Activated CD4-positive, alpha-beta memory T cell treated with anti-CD3 and anti-CD28 coated beads for 36 hours (primary cell): ENCODE measurements at places on chromosomes 1 and 21. TPM values are rescaled to one million over a fixed set of nuclear protein-coding genes. Genes with fewer than 3 reads are reported as not detected.

GRCh38 chr1:155013632-155014031 is 11.0 kb downstream of the ZBTB7B start:
- peaks cover 68% of the 10 kb centered on the region for H3K4me1 ChIP-seq
- peak; percentile 48 for DNase-seq
- no peaks in the 10 kb centered on the region for H3K27me3 ChIP-seq
- peak overlapping the region; percentile 48 for H3K4me3 ChIP-seq
- peaks cover 56% of the 10 kb centered on the region for H3K36me3 ChIP-seq
- peak overlapping the region; percentile 99 for H3K27ac ChIP-seq

DNA sequence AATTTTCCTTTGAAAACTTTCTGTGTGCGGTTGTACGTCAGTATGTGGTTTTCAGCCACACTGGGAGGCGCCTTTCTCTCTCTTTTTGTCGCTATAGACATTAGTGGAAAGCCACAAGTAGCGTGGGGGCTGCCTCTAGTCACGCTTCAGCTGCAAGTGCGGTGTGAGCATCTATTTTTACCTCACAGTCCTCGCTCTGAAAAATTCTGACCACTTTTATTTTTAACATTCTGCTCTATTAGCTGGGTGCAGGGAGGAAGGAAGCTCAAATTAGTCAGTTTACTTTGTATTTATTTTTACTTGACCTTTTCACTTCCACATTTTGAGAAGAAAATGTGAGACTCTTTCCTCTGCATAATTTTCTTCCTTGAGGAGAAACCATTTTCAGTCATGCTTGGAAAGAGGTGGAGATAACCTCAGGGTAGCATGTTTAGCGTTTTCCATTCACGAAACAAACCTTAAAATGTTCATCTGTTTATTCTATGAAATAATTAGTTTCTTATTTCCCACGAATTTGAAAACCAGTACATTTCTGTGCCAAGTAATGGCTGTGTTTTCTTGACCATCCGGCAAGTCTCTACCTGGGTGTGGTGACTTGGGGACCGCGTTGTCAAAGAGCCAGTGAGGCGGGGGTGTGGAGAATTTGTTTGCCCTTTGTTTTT is 35.6 kb downstream of the ADARB1 start:
- H3K4me3 ChIP-seq = peak overlapping the region; percentile 61
- H3K4me1 ChIP-seq = peaks cover 61% of the 10 kb centered on the region
- H3K27me3 ChIP-seq = no peaks in the 10 kb centered on the region
- peak; percentile 63 for DNase-seq
- peak overlapping the region; percentile 25 for H3K27ac ChIP-seq

- H3K36me3 ChIP-seq = peaks cover 17% of the 10 kb centered on the region
- H3K4me1 ChIP-seq = peaks cover 29% of the 10 kb centered on the region
- no peak overlapping the region for H3K4me3 ChIP-seq
- no peak overlapping the region for H3K27ac ChIP-seq
Measured at GRCh38 chr21:45537111-45537745, 5.0 kb downstream of the SLC19A1 start.

GRCh38 chr1:86938450-86938849 is 24.0 kb downstream of the HS2ST1 start:
- H3K4me1 ChIP-seq = peaks cover 17% of the 10 kb centered on the region
- H3K27ac ChIP-seq = no peak overlapping the region
- H3K27me3 ChIP-seq = no peaks in the 10 kb centered on the region
- H3K4me3 ChIP-seq = no peak overlapping the region
- H3K36me3 ChIP-seq = no peaks in the 10 kb centered on the region
- no peak for DNase-seq

GRCh38 chr1:161218301-161219077 is 3.4 kb downstream of the FCER1G start:
- DNase-seq = no peak
- H3K27ac ChIP-seq = no peak overlapping the region
- H3K4me3 ChIP-seq = no peak overlapping the region
- no peaks in the 10 kb centered on the region for H3K27me3 ChIP-seq
- H3K36me3 ChIP-seq = peaks cover 13% of the 10 kb centered on the region

- H3K4me3 ChIP-seq = no peak overlapping the region
- H3K27me3 ChIP-seq = no peaks in the 10 kb centered on the region
- DNase-seq = no peak
- H3K36me3 ChIP-seq = no peaks in the 10 kb centered on the region
- no peak overlapping the region for H3K27ac ChIP-seq
Measured at GRCh38 chr1:168832661-168833060, 103.7 kb upstream of the DPT start.

DNA sequence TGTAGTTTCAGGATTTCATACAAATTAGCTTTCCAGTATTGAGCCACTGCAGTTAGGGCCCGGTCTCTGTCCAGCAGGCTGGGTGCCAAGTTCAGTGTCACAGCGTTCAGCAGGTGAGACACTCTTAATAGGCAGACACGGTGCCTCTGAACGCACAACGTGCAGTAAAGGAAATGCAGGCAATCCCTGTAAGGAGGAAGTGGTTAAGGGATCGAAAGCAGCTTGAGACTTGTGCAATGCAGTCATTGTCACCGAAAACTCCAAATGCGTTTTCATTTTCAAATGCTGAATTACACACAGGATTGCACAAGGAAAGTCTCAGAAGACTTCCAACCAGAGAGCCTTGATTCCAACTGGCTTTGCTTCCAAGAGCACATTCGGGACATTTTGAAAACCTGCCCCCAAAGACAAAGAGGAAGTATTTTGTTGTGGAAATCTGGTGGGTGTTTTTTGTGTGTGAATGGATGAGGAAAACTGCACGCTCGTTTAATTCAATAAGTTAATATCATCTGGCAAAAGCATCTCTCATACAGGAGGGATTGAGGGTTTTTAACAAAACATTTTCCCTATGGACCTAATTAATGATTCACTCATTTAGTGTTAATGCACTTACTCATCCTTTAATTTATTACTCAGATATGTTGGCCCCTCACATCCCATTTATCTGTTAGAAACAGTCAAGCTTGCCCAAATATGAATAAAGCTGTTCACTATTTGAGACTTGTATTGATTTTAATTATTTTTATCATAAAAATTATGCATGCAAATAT is 61.6 kb downstream of the PTGS2 start:
- H3K36me3 ChIP-seq = no peaks in the 10 kb centered on the region
- DNase-seq = peak; percentile 60
- H3K4me3 ChIP-seq = no peak overlapping the region
- H3K27ac ChIP-seq = no peak overlapping the region

- H3K27me3 ChIP-seq = no peaks in the 10 kb centered on the region
- H3K4me1 ChIP-seq = peaks cover 19% of the 10 kb centered on the region
- no peak for DNase-seq
- no peak overlapping the region for H3K4me3 ChIP-seq
Measured at GRCh38 chr1:41611932-41612450, 127.5 kb upstream of the EDN2 start.

DNA sequence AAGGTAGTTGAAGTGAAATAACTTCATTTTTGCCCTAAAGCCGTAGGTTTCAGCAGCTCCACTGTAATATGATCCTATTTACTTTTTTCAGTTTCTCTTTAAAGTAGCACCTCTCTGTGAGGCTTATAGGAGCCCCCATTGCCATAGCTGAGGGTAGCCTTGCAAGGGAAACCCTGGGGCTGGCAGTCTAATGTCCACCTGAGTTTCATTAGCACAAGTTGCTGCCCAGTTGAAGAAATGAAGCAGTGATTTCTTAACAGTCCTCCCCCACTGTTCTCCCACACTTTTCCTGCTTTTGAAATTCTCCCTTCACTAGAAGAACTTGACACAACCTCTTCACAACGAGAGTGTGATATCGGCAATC is 1.5 kb downstream of the HMCN1 start:
- no peak overlapping the region for H3K4me3 ChIP-seq
- no peak overlapping the region for H3K27ac ChIP-seq
- H3K4me1 ChIP-seq = peaks cover 21% of the 10 kb centered on the region
- H3K27me3 ChIP-seq = peaks cover 61% of the 10 kb centered on the region
- DNase-seq = no peak

- H3K4me1 ChIP-seq = peaks cover 7% of the 10 kb centered on the region
- DNase-seq = peak; percentile 24
- peaks cover 41% of the 10 kb centered on the region for H3K27me3 ChIP-seq
- H3K36me3 ChIP-seq = no peaks in the 10 kb centered on the region
- no peak overlapping the region for H3K27ac ChIP-seq
Measured at GRCh38 chr21:41168391-41169257, 664 bp downstream of the BACE2 start.

- no peak for DNase-seq
- no peak overlapping the region for H3K27ac ChIP-seq
- H3K36me3 ChIP-seq = no peaks in the 10 kb centered on the region
Measured at GRCh38 chr21:17071093-17071492, 441.8 kb upstream of the CXADR start.

- peak overlapping the region; percentile 58 for H3K27ac ChIP-seq
- H3K27me3 ChIP-seq = no peaks in the 10 kb centered on the region
- peak; percentile 62 for DNase-seq
- H3K4me3 ChIP-seq = no peak overlapping the region
Measured at GRCh38 chr1:44696789-44697345, 22.4 kb downstream of the ARMH1 start.

- peak; percentile 25 for DNase-seq
- H3K27me3 ChIP-seq = no peaks in the 10 kb centered on the region
- H3K27ac ChIP-seq = no peak overlapping the region
- H3K4me3 ChIP-seq = no peak overlapping the region
Measured at GRCh38 chr1:184838504-184838951, 83.9 kb upstream of the EDEM3 start.

- no peaks in the 10 kb centered on the region for H3K36me3 ChIP-seq
- no peaks in the 10 kb centered on the region for H3K27me3 ChIP-seq
- no peak for DNase-seq
- H3K4me1 ChIP-seq = peaks cover 52% of the 10 kb centered on the region
- no peak overlapping the region for H3K4me3 ChIP-seq
- H3K27ac ChIP-seq = no peak overlapping the region
Measured at GRCh38 chr1:230069796-230070195, 2.8 kb downstream of the GALNT2 start.

DNA sequence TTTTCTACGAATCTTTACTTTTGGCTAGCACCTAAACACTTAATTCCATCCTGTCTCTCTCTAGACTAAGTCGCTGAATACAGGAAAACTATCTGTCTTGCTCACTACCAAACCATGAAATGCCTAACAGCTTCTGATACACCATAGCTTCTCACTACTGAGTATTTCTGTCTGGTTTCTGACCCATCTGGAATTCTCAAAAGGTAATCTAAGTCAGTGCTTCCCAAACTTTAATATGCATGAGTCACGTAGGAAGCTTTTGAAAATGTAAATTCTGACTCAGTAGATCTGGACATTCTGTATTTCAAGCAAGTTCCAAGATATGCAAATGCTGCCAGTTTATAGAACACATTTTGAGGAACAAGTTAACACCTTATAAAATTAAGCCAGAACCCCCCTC is 9.2 kb upstream of the OVGP1 start:
- no peaks in the 10 kb centered on the region for H3K27me3 ChIP-seq
- H3K36me3 ChIP-seq = peaks cover 31% of the 10 kb centered on the region
- no peak overlapping the region for H3K27ac ChIP-seq
- H3K4me1 ChIP-seq = peaks cover 6% of the 10 kb centered on the region
- no peak for DNase-seq
- no peak overlapping the region for H3K4me3 ChIP-seq

- H3K27ac ChIP-seq = no peak overlapping the region
- no peak for DNase-seq
- H3K4me3 ChIP-seq = no peak overlapping the region
- H3K4me1 ChIP-seq = peaks cover 12% of the 10 kb centered on the region
- no peaks in the 10 kb centered on the region for H3K27me3 ChIP-seq
Measured at GRCh38 chr1:150905301-150905700, 18.4 kb downstream of the CTXND2 start.

DNA sequence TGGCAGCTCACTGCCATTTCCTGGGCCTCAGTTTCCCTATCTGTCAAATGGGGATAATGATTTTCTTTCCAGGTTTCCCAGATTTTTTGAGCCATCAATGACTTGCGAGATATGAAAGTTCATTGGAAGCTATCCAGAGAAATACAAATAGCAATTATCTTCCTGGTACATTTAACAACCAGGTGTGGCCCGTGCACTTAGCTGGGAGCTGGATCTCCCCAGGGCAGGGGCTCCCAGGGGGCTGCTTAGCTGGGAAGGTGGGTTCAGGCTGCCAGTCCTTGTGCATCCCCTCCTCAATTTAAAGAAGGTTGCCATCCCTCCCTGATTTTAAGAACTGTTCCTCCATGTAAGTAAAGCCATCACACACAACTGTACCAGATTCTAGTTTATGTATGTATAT is 3.6 kb upstream of the TMEM54 start:
- no peak overlapping the region for H3K27ac ChIP-seq
- H3K4me1 ChIP-seq = peaks cover 6% of the 10 kb centered on the region
- H3K36me3 ChIP-seq = no peaks in the 10 kb centered on the region
- DNase-seq = no peak

- no peak for DNase-seq
- no peaks in the 10 kb centered on the region for H3K4me1 ChIP-seq
- H3K4me3 ChIP-seq = no peak overlapping the region
- peaks cover 2% of the 10 kb centered on the region for H3K27me3 ChIP-seq
- H3K27ac ChIP-seq = no peak overlapping the region
Measured at GRCh38 chr1:85229574-85230097, 28.8 kb upstream of the SYDE2 start.

GRCh38 chr21:29074007-29074376 is 544 bp upstream of the CCT8 start:
- peak overlapping the region; percentile 97 for H3K27ac ChIP-seq
- H3K27me3 ChIP-seq = no peaks in the 10 kb centered on the region
- H3K4me3 ChIP-seq = peak overlapping the region; percentile 96
- peaks cover 19% of the 10 kb centered on the region for H3K36me3 ChIP-seq
- no peak for DNase-seq

DNA sequence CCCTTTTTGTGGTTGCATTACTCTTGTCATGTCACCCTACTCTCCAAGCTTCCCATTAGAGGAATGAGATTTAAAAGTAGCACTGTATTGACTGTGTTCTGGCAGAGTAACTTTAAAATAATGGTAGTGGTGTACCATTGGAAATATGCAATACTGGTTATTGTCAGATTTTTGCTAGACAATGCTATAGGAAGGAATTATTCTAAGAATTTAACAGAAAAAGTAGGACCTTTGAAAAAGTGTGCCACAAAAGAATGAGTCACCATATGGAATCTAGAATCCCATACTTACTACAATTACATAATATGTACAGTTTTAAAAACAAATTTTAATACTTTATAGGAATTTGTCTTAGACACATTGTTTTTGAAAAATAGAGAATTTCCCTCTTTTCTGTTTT is 13.8 kb downstream of the MIER1 start:
- H3K36me3 ChIP-seq = peaks cover 19% of the 10 kb centered on the region
- no peak overlapping the region for H3K4me3 ChIP-seq
- H3K27ac ChIP-seq = no peak overlapping the region

DNA sequence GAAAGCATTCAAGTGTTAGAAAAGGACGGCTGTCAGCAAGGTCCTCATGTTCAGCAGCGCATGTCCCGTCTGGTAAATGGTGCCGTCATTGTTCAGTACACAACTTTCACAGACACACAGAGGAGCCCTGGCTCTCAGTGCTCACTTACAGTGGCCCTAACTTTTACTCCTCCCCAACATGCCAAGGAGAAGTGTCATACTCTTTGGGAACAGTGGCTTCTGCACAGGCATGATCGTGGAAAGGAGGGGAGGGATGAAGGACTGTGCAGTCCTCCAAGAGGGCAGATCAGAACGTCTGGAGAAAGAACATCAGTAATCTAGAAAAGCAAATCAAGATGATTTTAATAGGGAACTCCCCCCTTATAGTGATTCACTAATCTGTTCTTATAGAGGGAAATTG is 3.8 kb upstream of the GRHL3 start:
- peaks cover 32% of the 10 kb centered on the region for H3K27me3 ChIP-seq
- no peak overlapping the region for H3K4me3 ChIP-seq
- DNase-seq = no peak
- peaks cover 18% of the 10 kb centered on the region for H3K4me1 ChIP-seq
- H3K36me3 ChIP-seq = no peaks in the 10 kb centered on the region

Gene TMEM269
- 0.33 TPM for total RNA-seq

Gene PGM1
- 31.9 TPM for total RNA-seq

Gene RAB7B
- total RNA-seq = not detected

Gene SFN
- 1.5 TPM for total RNA-seq

Gene CAPN2
- total RNA-seq = 64.5 TPM

Gene ARHGEF19
- total RNA-seq = 7.1 TPM

Gene ST6GALNAC5
- not detected for total RNA-seq

Gene YY1AP1
- total RNA-seq = 56.2 TPM

Gene SELL
- total RNA-seq = 103 TPM

Gene SYT11
- total RNA-seq = 25.1 TPM
